ENCODE measurements at places on chromosomes 3 and 15. TPM values are rescaled to one million over a fixed set of nuclear protein-coding genes. Genes with fewer than 3 reads are reported as not detected.

The DAZL gene
- total RNA-seq, result 2.9 TPM

The TUBGCP5 gene
- total RNA-seq, result 22.4 TPM

The SEMA3B gene
- 29.4 TPM for total RNA-seq

DNA sequence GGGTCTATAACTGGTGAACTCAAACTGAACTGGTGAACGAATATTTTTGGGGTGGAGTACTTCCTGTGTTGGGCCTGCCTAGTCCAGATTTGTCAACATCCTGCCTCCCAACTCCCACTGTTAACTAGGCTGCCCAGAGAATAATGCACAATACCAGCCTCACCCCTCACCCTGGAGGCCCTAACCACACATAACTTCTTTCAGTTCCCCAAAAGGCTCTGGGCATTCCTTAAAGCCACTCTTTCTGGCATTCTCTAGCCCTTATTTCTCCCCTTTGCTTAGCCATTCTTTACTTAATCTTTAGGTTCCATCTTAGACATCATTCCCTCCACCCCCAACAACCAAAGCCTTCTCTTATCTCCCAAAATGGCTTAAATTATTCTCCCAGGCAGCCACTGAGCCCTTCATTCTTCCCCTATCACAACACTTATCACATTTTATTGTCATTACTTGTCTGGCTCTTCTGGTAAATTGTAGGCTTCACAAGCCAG, 9.1 kb upstream of the SEC11A start:
- peak; percentile 42 for DNase-seq
